ENCODE measurements at places on chromosomes 12 and 14. TPM values are rescaled to one million over a fixed set of nuclear protein-coding genes. Genes with fewer than 3 reads are reported as not detected.
A peak's percentile ranks its signal among the peaks of the same experiment; 100 is the strongest.

- DNase-seq = no peak
These were observed 272.3 kb downstream of the IPO8 start for GRCh38 chr12:30423330-30423729.

DNA sequence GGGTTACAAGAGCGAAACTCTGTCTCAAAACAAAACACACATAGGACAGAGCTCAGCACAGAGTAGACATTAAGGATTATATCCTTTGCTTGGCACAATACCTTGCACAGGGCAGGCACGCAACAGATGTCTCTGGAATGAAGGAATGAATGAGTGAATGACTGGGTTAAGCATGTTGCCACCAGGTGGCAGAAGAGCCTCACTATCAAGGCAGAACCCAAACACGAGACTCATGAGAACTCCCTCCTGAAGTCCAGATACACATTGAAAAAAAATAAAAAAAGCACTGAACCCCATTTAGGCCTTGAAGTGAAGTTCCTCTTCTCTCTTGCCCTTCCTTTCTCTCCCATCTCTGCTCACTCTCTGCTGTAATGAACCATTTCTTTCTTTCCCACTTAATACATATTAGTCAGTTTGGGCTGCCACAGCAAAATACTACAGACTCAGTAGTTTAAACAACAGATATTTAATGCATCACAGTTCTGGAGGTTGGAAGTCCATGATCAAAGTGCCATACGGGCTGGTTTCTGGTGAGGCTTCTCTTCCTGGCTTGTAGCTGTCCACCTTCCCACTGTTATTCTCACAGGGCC is 26.6 kb upstream of the LTA4H start:
- no peak for DNase-seq

- DNase-seq = no peak
These were observed 99.7 kb downstream of the RFLNA start for GRCh38 chr12:124394462-124395128.

The RIN3 gene
- total RNA-seq = 1.1 TPM

- DNase-seq = peak; percentile 88
These were observed 155.4 kb downstream of the AACS start for GRCh38 chr12:125220404-125221273.

- DNase-seq = no peak
These were observed 2.9 kb upstream of the DYRK2 start for GRCh38 chr12:67645601-67646000.

All from pancreas (tissue), 10 donors.